IMR-90 (cell line): ENCODE measurements at places on chromosomes 2 and 18. TPM values are rescaled to one million over a fixed set of nuclear protein-coding genes. Genes with fewer than 3 reads are reported as not detected.

GRCh38 chr2:224211181-224211480 is 172.0 kb upstream of the SERPINE2 start:
- no peak for DNase-seq

GRCh38 chr2:54500404-54501205 is 44.5 kb downstream of the SPTBN1 start:
- DNase-seq, result no peak

DNA sequence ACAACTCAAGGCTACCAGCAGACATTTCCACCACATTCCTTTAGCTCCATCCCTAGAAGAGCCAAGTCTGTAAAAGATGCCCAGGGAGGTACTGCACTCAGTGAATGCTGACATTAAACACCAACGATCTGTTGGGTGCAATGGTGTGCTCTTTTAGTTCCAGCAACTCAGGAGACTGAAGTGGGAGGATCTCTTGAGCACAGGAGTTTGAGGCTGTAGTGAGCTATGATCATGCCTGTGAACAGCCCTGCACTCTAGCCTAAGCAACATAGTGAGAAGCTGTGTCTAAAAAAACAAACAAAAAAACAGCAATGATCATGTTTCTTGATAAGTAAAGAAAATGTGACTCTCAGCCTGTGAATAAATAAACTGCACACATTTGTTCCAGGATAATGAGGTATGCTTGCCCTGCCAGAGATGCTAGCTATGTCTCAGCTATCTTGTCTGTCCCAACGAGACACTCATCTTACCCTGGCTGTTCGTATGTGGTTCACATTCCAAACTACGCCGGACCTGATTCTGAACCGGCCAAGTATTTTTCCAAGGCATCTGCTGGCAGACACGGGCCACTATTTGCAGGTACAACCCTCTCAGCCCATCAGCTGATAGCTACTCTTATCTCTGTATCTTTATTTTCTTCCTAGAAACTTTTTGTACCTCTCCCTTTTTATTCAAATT is 21.8 kb downstream of the TMEM182 start:
- no peak for DNase-seq

Gene CPO
- not detected in 2 replicates for total RNA-seq

Gene EMX1
- total RNA-seq, result not detected in 2 replicates

Gene IL1R2
- total RNA-seq, result not detected in 2 replicates

GRCh38 chr2:104321796-104322349 is 532.0 kb upstream of the POU3F3 start:
- no peak for DNase-seq

GRCh38 chr2:111659361-111660333 is 224.3 kb downstream of the ANAPC1 start:
- DNase-seq, result peak; percentile 85

DNA sequence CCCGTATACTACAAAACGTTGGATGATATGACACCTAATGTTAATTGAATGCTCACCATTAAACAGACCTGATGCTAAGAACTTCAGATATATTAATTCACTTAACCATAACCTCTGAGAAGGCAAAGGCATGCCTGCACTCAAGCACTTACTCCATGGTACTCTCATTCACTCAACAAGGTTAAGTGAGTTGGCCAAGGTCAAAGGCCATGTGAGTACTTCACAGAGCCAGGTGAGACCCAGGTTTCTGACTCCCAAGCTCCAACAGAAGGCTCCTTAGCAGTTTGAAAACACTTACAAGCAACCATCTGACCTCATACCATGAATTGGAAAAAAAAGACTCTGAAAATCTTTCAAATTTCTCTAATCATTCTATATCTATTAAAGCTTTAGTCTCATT is 198.8 kb downstream of the L3MBTL4 start:
- no peak for DNase-seq

Gene PCARE
- total RNA-seq, result not detected in 2 replicates

DNA sequence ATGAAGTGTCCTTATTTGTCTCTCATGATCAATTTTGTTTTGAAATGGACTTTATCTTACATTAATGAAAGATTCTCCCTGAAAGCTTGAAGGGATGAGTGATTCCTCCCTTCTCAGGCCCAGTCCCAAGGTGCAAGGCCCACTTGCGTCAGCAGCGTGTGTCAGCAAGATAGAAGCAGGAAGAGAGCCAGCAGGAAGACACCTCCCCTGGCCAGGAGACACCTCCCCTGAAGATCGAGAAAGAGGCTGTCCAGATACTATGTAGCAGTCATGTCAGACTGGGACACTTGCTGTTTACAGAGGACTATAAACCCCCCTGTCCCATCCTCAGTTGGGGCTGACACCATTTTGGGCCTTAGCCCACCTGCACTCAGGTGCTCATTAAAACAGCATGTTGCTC is 38.3 kb downstream of the TIMM21 start:
- no peak for DNase-seq

GRCh38 chr2:215260097-215260677 is 51.7 kb upstream of the ATIC start:
- no peak for DNase-seq

GRCh38 chr2:27078267-27079194 is at the start of gene EMILIN1:
TSS of gene EMILIN1 (plus strand) at chr2:27078615. CDS start at chr2:27079066, 451 bp downstream.
- DNase-seq, result peak; percentile 96
